H1 (cell line): ENCODE measurements at places on chromosomes 5 and 9. TPM values are rescaled to one million over a fixed set of nuclear protein-coding genes. Genes with fewer than 3 reads are reported as not detected.

Gene MACROH2A1
- total RNA-seq, result 92.3 and 102 TPM in 2 replicates

Gene RLN2
- total RNA-seq, result 4.5 and 4.7 TPM in 2 replicates

Gene PCDHB15
- total RNA-seq, result 3.9 and 4.0 TPM in 2 replicates

Gene TEK
- total RNA-seq, result 33.2 and 35.8 TPM in 2 replicates

Gene TMEM174
- not detected in 2 replicates for total RNA-seq

GRCh38 chr9:101050650-101051049, 22.1 kb downstream of the PLPPR1 start:
- no peak for DNase-seq

DNA sequence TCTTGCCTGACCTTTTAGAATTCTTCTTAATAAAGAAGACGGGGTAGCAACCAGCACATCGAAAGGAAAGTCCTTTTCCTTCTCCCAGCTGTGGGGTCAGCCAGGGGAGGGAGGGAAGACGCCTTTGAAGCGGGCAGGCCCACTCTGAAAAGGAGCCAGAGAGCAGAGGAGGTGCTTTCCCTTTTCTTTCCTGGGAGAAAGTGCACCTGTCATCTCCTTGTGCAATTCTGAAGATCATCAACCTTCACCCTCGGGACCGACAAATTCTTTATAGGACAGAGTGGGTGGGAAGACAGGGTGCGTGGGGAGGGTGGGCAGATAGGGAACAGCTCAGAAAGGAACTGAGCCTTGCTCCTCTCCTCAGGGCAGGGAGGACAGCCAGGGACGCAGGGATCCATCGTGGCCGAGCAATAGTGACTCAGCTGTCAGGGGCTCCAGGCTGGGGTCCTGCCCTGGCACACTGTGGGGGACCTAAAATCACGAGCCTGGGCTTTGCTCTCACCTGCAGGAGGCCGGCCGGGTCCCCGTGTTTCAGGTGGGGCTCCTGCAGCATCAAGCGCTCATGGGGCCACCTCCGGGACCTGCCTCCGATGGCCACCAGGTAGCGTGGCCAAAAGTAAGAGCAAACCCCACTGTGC, 141.0 kb downstream of the OLFM1 start:
- no peak for DNase-seq

GRCh38 chr5:108529381-108529780, 147.5 kb upstream of the FBXL17 start:
- DNase-seq, result no peak

DNA sequence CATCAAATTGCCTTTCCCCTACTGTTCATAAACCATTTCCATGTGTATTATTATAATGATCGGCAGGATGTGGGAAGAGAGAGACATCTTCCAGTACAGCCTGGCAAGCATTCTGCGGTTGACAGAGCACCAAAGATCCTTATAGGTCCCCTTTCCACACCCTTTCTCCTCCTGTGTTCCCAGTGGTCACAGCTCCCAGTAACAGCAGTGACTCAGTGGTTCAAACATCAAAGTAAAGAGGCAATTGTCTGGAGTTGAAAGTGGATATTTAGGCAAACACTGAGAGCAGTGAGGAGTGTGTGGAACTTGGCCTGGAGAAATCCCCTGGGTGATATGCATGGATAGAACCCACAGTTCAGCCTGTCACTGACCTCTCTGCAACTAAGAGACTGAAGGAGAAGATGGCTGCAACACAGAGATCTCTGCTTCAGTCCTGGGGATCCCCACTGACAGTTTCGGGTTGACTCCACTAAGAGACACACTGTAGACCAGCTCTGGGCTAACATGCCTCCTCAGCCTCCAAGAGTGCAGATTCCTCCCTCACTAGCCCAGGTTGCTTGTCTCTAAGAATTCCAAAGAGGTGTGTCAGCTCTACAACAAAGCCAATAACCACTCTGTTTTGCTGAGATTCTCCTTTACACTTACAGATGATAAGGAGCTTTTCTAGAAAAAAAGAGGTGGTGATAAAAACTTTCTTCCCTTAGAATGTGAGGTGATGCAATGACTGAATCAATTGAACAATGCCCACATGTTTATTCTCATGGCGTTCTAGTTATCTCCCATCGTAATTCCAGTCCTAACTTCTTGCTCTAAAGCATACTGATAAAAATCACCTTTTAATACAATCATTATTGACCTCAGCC, 94.4 kb upstream of the IL6ST start:
- DNase-seq, result no peak

GRCh38 chr9:134858051-134858841, 22.4 kb upstream of the FCN2 start:
- DNase-seq, result no peak
